ENCODE measurements at places on chromosomes 6 and 20.

DNA sequence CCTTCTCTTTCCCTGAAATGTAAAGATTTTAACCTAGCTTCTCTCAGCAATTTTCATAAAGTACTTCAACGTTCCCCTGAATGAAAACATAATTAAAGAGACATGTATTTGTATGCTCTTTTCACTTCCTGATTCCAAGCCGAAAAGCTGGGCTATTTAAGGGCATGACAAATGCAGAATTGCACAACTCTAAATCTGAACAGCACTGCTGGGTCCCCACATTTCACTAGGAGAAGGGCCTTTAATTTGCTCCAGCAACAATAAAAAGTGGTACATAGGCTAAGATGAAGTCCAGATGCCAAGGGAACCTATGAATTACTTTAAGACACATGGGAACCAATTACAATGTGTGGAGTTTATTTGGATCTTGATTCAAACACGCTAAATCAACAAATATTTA lies 42.0 kb downstream of the IRAK1BP1 start:
- no peak for DNase-seq

DNA sequence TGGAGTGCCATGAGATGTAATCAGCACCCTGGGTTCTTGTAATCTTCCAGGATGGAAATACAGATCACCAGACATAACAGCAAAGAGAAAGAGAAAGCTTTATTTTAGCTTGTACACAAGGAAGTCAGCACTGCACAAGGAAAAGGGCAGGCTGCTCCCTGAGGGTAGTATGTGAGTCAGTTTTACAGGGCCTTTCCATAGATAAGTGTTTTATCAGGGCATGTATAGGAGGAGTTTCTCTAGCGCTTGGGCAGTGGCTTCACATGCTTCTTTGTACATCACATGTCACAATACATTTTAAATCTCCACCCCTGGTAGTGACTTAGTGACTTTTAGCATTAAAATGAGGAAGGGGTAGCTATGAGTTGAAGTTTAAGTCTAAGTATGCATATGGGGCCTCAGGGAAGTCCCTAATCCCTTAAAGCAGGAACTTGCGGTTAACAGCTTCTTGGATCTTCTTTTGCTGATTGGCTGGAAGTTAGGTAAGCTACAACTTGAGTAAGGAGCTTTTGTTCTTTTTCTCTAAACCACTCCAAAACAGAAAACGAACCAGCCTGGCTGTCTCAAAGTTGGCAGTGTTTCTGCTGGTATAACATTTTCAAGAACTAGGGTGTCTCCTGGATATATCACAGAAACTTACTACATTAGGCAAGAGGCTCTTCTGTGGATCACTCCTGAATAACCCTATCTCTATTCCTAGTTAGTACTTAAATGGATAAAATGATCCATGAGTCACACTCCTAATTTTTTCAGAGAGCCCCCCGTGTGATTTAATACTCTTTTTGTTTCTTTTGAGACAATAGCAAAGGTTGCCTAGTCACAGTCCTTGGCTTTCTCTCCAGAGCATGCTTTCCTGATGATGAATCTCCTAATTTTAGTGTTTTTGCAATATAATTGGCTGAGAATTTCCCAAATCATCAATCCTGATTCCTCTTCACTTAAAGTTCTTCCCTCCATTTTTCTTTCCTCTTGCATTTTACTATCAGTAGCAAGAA lies 60.2 kb downstream of the MRAP2 start:
- DNase-seq, result no peak

- DNase-seq, result no peak
Measured at GRCh38 chr20:39263076-39263475, 300.9 kb downstream of the DHX35 start.

DNA sequence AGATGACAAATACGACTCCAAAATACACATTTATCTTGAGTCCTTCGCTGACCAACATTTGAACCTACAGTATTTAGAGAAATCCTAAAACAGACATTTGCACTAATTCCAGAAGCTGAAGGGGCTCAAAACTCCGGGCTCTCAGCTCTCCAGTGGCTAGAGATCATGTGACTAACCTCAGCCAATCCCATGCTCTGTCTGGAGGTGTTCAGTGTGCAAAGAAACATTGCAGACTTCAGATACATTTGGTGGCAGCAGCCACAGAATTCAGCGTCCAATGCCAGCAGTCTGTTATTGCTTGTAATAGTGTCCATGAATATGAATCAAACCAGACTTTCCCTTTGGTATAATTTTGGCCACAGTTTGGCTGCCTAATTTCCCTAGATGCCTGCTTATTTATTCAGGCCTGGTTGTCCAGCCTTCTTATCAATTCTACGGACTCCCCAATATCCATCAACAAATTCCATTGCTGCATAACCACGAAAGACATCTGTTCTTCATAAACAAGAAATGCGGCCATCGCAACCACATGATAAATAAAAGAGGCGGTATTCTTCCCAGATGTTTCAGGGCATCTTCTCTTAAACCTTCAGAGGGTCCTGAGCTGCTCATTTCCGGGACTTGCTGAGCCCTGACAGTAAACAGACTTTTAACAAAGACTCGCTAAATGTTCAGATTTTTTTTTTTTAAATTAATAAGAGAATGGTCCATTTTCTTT lies 14.5 kb upstream of the CYP24A1 start:
- DNase-seq, result no peak

GRCh38 chr6:4543596-4543995 lies 232.6 kb upstream of the CDYL start:
- DNase-seq, result no peak

GRCh38 chr6:149334201-149334600 lies 16.7 kb downstream of the TAB2 start:
- DNase-seq, result no peak

DNA sequence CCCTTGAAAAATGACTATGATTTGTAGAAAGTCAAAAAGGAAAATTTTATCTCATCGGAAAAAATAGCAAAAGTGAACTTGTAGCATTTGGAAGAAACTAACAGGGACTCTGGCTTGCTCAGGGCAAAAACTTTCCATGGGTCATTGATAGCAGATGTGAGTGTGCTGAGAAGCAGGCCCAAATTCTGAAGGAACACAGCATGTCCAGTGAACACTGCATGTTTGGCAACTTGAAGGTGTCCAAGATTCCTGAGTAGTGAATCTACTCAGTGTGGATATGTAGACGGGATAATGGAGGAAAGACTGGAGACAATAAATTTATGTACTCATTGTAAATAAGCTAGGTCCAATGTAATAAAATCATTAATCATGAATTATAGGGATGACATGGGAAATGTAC lies 8.2 kb downstream of the SLC17A2 start:
- DNase-seq, result no peak

DNA sequence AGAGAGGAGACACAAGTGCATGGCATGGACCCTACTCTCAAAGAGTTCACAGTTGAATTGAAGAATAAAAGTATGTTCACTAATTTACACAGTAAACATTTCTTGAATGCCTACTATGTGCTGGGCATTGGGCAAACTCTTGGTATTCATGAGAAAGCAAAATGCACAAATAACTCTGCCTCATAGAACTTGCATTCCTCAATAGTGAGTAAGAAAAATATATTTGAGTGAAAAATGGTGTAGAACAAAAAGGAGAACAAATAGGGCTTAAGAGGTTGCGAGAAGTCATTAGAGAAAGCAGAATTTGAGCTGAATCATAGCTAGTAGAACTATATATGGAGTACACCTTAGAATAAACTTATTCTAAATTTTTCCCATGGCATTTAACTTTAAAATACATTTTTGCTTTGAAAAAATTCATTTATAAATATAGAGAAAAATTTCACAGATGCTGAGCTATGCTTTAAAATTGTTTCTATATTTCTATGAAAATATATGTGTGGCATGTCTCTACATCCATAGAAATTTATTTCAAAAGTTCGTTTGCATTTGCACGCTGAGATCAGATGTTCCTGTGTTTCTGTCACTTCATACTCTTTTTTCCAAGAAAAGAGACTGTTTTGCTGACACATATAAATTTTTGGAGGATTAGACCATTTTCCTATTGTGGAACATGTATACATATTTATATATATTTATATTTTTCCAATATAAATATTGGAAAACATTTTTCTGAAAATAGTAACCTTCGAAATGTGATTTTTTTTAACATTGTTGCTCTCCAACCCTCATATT lies 236.1 kb downstream of the KCNQ5 start:
- no peak for DNase-seq

DNA sequence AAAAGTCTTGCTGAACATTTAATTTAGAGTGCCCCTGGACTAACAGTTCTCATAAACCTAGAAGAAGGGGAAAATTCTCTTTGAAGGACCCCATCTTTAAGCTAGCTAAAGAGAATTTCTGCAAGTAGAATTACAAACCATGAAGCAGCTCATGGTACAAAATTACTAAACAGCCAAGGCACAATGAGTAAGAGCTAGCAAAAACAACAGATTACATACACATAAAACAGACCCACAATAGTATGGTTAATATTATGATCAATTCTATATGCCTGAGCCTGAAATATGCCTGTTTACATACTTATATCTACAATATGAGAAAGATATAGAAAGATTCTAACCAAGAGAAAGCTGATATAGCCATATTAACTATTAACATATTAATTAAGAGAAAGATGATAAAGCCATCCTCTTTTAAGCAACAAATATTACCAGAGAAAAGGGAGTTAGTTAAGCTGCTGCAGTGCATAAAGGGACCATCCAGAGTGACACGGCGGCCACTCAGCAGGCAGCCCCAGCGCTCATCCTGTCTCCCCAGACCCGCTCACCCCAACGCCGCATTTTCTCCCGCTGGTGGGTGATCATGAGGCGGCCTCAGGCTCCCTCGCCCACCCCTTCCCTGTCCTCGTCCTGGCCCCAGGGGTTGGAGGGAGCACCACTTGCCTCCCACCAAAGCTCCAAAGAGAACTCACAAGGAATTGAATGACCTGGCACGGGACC lies 98.4 kb upstream of the CARMIL1 start:
- DNase-seq, result no peak

GRCh38 chr6:113397236-113397635 lies 459.9 kb upstream of the MARCKS start:
- DNase-seq, result no peak

- DNase-seq, result peak; percentile 6
Measured at GRCh38 chr6:100626721-100627120, 162.0 kb upstream of the SIM1 start.

DNA sequence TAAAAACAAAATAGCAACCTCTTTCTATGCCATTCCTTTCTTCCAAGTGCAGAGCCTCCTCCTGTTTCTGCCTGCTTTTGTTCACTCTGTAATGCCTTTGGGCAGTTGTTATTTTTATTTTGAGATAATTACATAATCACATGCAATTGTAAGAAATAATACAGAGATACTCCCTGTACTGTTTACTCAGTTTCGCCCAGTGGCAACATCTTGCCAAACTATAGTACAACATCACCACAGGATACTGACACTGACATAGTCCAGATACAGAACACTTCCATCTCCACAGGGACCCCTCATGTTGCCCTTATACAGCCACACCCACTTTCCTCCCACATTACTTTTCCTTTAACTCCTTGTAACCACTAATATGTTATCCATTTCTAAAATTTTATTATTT lies 59.7 kb downstream of the BANF2 start:
- DNase-seq, result no peak

GRCh38 chr20:32363492-32363891 lies 5.4 kb downstream of the ASXL1 start:
- DNase-seq, result no peak
